CD4-positive, alpha-beta T cell treated with Interleukin-6 for 4 hours (primary cell): ENCODE measurements at places on chromosomes 3 and 15.

- DNase-seq, result no peak
Observed at GRCh38 chr15:80180986-80181385, 28.2 kb downstream of the FAH start.

DNA sequence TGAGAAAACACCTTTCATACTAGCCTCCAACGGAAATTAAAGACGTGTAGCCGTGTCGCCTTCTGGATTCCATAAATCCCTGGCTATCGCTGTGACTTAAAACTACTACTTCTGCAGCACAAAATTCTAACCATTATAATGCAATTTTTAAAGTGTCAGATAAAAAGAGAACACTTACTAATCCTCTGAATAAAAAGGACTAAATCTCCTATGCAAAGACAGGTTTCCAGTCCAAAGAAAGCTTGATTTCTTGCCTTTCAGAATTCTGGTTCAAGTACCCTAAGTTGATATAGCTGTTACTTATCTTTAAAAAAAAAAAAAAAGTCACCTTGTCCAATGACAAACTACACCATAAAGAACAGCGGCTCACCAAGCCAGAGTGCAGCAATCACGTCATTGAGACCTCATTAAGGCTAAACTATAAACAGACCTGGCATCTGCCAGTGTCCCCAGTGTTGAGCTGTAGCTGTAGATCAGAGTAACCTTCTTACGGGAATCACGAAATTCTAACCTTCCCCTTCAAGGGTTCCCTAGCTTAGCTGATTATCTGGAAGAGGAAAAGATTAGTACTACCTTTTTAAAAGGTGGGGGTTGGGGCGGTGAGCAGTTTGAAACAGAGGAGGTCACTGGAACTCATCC lies 2.2 kb downstream of the ABCC5 start:
- no peak for DNase-seq

- no peak for DNase-seq
Observed at GRCh38 chr3:128606094-128606493, 44.5 kb downstream of the RPN1 start.

DNA sequence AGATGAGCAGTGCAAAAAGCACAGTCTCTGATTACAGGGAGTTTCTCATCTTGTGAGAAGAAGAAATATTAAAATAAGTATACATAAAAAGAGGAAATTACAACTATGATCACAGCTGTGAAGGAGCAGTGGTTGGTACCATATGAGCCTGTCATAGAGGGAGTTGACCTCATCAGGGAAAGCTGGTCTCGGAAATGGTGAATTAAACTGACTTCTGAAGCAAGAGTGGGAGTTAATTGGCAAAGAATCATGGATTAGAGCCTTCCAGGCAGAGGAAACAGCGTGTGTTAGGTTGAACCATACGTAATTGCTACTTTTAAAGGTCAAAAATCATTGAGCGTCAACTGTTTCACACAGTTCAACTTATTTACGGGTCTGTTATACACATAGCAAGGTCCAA lies 539.1 kb downstream of the EDEM1 start:
- DNase-seq, result no peak

GRCh38 chr3:45992821-45993221 lies 2.8 kb downstream of the FYCO1 start:
- DNase-seq, result no peak

DNA sequence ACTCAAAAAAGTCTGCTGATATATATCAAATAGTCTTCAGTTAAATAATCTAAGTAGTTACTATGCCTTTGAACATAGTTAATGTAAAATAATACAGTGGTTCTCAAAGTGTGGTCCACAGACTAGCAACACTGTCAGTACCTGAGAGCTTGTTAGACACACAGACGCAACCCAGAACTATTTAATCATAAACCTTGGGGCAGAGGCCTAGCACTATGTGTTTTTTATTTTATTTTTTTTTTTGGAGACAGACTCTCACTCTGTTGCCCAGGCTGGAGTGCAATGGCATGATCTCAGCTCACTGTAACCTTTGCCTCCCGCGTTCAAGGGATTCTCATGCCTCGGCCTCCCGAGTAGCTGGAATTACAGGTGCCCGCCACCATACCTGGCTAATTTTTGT lies 34.7 kb downstream of the GRAMD1C start:
- DNase-seq, result no peak

GRCh38 chr3:151434151-151434890 lies 26.5 kb downstream of the IGSF10 start:
- no peak for DNase-seq

DNA sequence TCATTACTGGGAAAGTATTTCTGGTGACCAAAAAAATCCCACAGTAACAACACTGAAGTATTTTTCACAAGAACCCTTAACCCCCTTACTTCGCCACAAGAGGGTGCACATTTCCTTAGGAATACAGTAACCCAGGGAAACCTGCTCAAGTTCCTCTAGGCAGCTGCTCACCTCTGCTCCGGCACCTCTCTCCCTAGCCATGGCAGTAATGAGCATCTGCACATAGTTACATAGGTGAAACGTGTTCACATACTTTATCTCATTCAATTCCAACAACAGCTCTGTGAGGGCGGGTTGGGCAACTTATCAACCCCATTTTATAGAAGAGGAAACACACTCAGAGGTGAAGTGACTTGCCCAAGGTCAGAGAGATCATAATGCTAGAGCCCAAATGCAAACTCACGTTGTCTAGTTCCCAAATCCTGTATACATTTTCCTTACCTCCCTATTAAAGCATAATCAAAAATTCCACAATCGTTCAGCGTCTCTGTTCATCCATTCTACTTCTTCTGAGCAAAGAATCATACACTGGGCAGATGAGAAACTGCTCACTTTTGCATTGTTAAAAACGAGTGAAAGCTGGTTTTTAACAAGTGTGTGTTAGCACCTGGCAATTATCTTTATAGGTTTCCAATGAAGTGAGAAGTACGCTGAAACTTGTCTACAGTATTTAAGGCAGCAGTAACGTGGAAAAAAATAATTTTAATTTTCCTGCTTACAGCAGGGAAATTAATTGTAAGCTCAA lies 90.7 kb downstream of the IGF2BP2 start:
- no peak for DNase-seq

DNA sequence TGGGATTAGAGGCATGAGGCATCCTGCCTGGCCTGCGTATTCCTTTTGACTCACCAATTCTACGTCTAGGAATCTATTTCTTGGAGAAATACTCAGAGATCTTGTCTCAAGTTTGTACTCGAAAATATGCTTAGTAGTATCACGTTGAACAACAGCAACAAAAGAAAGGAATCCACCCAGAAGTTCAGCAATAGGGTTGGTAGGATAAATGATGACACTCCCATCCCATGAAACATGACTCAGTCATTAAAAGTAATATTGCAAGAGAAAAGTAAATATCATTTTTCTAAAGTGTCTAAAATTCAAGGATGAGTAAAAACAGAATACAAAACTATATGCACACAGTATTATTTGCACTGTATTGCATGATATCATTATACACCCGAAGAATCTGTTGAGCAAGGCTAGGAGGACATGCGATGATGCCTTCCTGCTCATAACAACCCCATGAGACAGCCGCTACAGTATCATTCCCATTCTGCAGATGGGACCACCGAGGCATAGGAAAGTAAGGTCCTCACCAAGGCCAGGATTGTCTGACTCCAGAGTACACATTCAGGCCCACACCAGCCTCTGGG lies 61.5 kb downstream of the SLC6A1 start:
- no peak for DNase-seq

- no peak for DNase-seq
Observed at GRCh38 chr3:148106062-148106461, 591.6 kb upstream of the AGTR1 start.

DNA sequence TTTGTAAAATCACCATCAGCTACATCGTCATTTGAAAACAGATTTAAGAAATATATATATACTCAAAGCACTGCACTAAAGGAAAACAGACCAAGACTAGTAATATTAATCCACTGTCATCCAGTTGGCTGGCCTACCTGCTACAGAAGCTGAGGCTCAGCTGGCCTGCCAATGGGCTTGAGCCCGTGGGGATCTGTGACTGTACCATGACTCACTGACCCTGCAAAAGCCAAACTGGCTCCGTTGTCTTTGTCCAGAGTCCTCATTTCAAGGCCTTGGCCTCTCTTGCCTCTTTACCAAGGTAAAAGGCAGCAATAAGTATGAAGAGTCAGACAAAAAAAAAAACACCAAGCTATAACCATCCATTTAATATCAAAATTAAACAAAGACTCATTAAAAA lies 463.5 kb upstream of the RASGRP1 start:
- no peak for DNase-seq

- DNase-seq, result no peak
Observed at GRCh38 chr3:69364354-69364753, 21.5 kb downstream of the FRMD4B start.

- DNase-seq, result no peak
Observed at GRCh38 chr3:10312861-10313260, 8.1 kb downstream of the SEC13 start.

- DNase-seq, result no peak
Observed at GRCh38 chr3:45642731-45643152, 46.5 kb upstream of the SACM1L start.

DNA sequence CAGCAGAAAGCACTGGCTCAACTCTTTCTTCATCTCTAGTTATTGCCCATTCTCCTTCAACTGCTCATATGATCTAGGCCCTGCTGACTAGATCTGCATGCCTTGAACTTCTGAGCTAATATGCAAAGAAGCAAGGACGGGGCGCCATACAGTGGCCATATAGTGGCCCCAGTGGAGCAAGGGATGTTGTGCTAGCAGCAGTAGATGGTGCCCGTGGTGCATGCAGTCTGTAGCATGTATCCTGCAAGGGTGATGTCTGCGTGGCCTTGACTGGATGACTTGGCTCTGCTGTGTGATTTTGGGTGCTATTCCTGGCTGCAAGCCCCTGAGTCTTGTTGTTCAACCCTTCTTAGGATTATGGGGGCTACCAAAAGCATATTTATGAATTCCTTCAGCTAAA lies 12.2 kb upstream of the NMD3 start:
- DNase-seq, result no peak

GRCh38 chr3:42053476-42053875 lies 37.7 kb upstream of the TRAK1 start:
- no peak for DNase-seq

DNA sequence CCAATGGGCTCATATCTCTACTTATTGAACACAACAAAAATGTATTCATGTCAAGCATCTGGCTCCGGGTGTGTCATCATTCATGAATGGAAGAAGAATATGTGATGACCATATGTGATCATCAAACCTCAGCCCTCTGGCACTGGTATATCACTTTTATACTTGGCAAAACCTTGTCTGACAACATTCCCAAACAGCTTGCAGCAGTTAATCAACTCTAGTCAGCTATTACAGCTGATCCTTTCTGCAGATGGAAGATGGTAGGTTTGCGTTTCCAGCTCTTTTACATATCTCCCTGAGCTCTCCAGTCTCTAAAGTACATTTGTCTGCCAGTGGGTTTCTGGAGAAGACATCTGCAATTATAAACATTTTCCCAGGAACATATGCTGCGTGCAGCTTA lies 6.6 kb downstream of the PLSCR5 start:
- DNase-seq, result no peak

- no peak for DNase-seq
Observed at GRCh38 chr3:81728766-81729544, 32.5 kb downstream of the GBE1 start.
